ENCODE measurements at places on chromosomes 13 and 19.

- no peak for DNase-seq
Observed at GRCh38 chr13:33918199-33918932, 100.4 kb downstream of the RFC3 start.

DNA sequence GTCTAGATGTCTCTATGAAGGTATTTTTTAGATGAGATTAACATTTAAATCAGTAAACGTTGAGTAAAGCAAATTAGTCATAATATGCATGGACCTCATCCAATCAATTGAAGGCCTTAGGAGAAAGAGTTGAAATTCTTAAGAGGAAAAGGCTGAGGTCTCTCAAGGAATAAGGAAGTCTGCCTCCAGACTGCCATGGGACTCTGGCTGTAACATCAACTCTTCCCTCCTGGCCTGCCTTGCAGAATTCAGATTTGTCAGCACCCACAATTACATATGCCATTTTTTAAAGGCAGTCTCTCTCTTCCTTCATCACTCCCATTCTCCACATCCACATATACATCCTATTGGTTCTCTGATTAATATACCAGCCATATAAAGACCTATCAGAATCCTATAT lies 28.8 kb upstream of the INTS6 start:
- DNase-seq: no peak

DNA sequence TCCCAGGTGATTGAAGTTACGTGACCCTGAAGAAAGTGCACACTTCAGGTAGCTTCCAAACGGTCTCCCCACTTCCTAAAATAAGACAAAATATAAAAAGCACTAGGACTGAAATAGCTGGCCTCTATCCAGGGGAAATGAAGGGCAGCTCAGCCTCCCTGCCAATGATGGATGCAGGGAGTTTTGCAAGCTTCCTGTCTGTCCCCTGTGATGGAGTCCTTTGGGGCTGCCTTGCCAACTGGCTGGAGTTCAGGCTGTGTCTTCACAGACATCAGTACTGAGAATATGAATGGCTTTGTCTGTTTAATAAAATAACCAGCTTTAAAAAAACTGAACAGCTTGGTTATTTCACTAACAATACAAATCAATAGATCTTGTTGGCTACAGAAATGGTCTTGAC lies 101.4 kb upstream of the GPR12 start:
- no peak for DNase-seq

DNA sequence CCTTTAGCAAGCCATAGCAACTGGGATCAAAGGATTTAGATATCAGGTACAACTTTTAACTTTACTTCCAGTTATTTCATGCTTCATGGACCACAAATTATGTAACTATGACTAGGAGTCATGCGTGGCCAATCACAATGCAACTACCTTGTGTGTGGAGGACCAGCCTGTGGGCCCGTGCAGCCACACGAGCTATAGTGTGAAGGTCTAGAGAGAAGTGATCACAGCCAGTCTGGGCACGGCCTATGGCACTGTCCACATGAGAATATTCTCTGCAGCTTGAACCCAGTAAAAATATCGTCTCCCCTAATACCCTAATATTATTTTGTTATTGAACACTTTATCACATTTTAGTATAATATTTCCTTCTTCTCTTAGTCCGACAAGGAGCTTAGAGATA lies 464.9 kb upstream of the MIR17HG start:
- DNase-seq: no peak

- DNase-seq: no peak
Observed at GRCh38 chr13:33205804-33206221, 79.7 kb downstream of the STARD13 start.

- no peak for DNase-seq
Observed at GRCh38 chr13:110416131-110417025, 109.3 kb downstream of the COL4A2 start.

GRCh38 chr13:27826379-27827353 lies 34.4 kb downstream of the GSX1 start:
- DNase-seq: peak; percentile 88

GRCh38 chr19:56091066-56091490 lies 30.0 kb downstream of the ZNF787 start:
- DNase-seq: no peak

GRCh38 chr19:51621178-51621577 lies 9.0 kb downstream of the SIGLEC5 start:
- no peak for DNase-seq

- DNase-seq: no peak
Observed at GRCh38 chr13:31442571-31442970, 242.8 kb downstream of the B3GLCT start.

- no peak for DNase-seq
Observed at GRCh38 chr13:105513448-105513847, 1022.0 kb downstream of the EFNB2 start.

- no peak for DNase-seq
Observed at GRCh38 chr13:108070925-108071324, 144.4 kb downstream of the LIG4 start.

GRCh38 chr13:101919541-101920181 lies 467.2 kb downstream of the ITGBL1 start:
- DNase-seq: no peak

DNA sequence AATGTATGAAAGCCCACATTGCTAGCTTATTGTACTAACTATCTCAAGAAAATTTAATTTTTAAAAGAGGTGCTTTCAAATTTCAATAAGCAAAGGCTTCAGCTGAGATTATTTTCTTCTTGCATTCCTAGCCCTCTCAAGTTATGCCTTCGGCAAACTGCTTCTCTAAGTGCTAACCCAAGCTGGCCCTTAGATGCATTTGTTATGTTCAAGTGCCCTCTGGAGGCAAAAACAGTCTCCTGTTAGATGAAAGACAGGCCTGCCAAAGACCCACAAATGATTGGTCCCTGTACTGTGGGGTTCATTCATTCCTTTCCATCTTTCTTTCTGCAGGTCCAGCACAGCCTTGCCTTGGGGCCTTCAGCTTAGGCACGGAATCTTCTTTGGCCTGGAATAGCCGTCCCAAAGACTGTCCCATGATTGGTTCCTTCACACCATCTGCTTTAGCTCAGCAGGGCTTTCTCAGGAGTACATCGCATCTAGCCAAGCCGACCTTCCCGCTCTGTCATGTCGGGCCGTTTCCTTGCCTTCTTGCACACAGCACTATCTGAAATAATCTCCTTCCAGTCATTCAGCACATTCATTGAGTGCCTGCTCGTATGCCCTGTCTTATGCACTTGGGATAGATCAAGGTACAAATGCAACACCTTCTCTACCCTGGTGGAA lies 26.4 kb upstream of the TPTE2 start:
- DNase-seq: no peak

DNA sequence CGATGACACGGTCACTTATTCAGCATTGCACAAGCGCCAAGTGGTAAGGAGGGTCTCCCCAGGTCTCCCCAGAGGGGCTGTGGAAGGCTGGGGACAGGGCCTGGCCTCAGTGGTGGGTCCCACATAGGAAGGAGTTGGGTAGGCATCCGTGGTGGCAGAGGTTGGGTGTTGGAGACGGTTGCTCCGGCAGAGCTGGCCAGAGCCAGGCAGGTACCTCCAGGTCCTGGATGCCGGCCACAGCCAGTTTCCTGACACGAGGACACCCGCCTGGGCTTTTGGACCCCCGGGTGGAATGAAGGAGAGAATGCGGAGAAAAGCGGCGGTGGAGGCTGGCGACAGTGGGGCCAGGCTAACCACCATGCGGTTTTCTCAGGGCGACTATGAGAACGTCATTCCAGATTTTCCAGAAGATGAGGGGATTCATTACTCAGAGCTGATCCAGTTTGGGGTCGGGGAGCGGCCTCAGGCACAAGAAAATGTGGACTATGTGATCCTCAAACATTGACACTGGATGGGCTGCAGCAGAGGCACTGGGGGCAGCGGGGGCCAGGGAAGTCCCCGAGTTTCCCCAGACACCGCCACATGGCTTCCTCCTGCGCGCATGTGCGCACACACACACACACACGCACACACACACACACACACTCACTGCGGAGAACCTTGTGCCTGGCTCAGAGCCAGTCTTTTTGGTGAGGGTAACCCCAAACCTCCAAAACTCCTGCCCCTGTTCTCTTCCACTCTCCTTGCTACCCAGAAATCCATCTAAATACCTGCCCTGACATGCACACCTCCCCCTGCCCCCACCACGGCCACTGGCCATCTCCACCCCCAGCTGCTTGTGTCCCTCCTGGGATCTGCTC lies 1.3 kb upstream of the FFAR1 start:
- peak; percentile 88 for DNase-seq

GRCh38 chr19:41939861-41940730 lies 11.8 kb upstream of the ERFL start:
- DNase-seq: peak; percentile 82

DNA sequence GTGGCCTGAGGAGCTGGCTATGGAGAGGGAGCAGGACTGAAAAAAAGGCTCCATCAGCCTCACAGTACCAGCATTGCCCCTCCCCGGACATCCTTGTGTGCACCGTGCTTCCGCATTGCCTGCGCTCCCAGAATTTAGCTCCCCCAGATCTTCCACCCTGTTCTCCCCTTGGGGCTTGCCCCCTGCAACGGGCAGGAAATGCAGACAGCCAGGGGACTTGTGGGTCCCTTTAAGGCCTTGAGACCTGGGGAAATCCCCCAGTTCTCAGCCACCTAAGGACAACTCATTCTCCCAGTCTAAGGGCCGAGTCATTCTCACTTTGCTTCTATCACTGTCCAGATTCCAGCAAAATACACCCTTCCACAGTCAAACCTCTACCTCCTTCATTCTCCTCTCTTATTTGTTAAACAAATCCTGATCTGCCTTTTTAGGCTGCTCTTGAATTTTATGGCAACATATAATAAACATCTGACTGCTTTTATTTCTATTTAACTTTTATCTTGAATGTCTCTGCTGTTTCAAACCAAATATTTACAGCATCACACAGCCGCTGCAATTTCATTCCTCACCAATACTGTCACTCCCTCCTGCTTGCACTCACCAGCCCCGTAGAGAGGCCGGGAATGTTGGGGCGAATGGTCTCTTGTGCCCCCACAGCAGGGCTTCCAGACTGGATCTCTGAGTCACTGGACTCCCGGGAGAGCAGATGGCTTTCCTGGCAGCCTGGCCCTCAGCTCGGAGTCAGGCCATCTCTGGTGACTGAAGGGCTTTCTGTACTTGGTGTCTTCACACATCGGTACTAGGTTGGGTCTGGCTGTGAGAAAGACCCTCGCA lies 221.9 kb downstream of the TSHZ3 start:
- DNase-seq: no peak

DNA sequence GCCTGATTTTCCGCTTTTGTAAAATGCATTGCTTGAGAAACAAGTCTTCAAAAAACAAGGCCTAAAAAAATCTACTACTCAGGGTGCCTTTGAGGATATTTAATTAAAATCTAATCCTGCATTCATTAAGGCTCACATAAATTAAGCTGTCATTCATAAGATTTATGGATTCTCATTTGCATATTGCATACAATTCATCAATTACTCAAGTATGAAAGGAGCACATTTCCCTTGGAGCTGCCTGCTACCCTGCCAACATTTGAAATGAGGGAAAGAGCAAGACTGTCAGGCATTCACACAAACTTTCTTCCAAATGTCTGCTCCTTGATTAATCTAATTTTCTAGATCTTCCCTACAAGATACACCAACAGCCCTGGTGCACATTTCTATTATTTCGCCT lies 140.0 kb downstream of the DACH1 start:
- no peak for DNase-seq

DNA sequence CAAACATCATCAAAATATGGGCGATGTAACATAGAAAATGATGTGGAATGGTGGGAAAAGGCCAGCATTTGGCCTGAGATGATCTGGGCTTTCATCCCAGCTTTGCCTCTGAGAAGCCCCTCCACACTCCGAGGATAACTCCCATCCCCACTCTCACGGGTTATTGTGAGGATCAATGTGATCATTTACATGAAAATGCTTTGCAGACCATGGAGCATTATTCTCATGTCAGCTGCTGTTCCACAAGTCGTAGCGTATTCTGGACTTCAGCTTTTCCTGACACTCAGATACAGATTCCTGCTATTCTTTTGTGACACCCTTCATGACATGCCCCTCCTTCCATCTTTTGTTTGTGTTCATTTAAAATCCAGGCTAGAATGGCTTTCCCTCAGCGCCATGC lies 86.5 kb downstream of the NUFIP1 start:
- DNase-seq: no peak

- DNase-seq: no peak
Observed at GRCh38 chr19:14804765-14805164, 26.4 kb upstream of the ADGRE2 start.

GRCh38 chr19:1768248-1768647 lies 14.9 kb downstream of the ONECUT3 start:
- no peak for DNase-seq

GRCh38 chr13:81658598-81659370 lies 1317.9 kb upstream of the SPRY2 start:
- no peak for DNase-seq

GRCh38 chr19:19049406-19049805 lies 14.4 kb upstream of the SLC25A42 start:
- no peak for DNase-seq

DNA sequence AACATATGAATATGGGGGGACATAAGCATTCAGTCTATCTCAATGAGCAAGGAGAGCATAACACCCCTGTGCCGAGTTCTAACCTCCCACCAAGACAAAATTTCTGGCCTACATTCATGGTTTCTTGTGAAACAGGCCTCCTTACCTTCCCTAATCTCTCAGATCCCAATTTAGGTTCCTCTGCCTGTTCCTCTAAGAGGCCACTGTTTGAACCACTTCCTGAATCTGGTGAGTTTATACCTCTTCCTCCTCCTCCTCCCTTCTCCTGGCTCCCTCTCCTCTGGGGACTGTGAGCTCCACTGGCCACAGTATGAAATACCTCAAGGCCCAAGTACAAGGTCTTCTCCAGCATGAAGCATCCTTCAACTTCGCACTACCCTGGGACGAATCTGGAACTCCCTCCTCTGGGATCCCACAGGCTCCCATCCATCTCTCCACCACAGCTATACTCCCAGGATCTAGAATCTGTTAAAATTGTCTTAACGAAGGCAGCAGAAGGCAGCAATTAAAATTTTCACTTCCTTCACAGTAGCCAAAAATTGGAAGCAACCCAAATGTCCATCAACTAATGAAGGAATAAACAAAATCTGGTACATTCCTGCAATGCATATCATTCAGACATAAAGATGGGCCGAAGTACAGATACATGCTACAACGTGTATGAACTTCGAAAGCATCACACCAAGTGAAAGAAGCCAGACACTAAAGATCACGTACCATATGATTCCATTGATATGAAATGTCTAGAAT lies 7.8 kb upstream of the SIGLECL1 start:
- no peak for DNase-seq

DNA sequence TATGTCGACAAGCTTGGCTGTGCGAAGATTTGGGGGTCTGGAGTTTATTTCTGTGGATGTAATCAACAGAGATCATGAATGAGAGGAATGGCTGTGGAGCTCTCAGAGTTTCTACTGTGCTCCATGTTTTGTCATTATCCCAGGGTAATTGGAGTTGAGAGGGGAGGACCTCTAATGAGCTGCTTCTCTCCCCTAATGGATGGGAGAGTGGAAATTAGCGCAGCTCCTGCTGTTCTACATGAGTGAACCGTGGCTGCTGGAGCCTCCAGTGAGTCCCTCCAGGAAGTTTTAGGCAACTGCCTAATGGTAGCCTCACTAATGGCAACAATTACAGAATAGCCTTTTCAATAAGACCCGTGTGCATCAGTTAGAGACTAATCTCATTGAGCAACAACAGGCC lies 31.3 kb upstream of the FGF9 start:
- DNase-seq: no peak

- no peak for DNase-seq
Observed at GRCh38 chr13:114027046-114027715, 53.3 kb upstream of the C13orf46 start.

Data from activated effector memory CD4-positive, alpha-beta T cell treated with anti-CD3 and anti-CD28 coated beads, Interleukin-2, amount 50 U/mL, for 16 hours (primary cell).